Stimulated activated CD4-positive, alpha-beta T cell treated with anti-CD3 and anti-CD28 coated beads, Interleukin-1b, Interleukin-23, amount 100 ng/mL, for 24 hours (primary cell): ENCODE measurements at places on chromosomes 11 and 22.

GRCh38 chr11:64971421-64972233, at the start of gene MAJIN:
TSS of gene MAJIN (minus strand) at chr11:64972108. CDS start at chr11:64959405, 12,703 bp downstream.
- DNase-seq, result peak; percentile 90

- DNase-seq, result no peak
Observed at GRCh38 chr11:2089536-2090165, 49.5 kb downstream of the IGF2 start.

- no peak for DNase-seq
Observed at GRCh38 chr11:75659836-75660235, 9.0 kb downstream of the MAP6 start.

- DNase-seq, result no peak
Observed at GRCh38 chr11:44137057-44137456, 41.6 kb downstream of the EXT2 start.

- no peak for DNase-seq
Observed at GRCh38 chr11:26201411-26201810, 130.5 kb upstream of the ANO3 start.

- no peak for DNase-seq
Observed at GRCh38 chr11:65212226-65212801, 30.6 kb downstream of the CAPN1 start.

DNA sequence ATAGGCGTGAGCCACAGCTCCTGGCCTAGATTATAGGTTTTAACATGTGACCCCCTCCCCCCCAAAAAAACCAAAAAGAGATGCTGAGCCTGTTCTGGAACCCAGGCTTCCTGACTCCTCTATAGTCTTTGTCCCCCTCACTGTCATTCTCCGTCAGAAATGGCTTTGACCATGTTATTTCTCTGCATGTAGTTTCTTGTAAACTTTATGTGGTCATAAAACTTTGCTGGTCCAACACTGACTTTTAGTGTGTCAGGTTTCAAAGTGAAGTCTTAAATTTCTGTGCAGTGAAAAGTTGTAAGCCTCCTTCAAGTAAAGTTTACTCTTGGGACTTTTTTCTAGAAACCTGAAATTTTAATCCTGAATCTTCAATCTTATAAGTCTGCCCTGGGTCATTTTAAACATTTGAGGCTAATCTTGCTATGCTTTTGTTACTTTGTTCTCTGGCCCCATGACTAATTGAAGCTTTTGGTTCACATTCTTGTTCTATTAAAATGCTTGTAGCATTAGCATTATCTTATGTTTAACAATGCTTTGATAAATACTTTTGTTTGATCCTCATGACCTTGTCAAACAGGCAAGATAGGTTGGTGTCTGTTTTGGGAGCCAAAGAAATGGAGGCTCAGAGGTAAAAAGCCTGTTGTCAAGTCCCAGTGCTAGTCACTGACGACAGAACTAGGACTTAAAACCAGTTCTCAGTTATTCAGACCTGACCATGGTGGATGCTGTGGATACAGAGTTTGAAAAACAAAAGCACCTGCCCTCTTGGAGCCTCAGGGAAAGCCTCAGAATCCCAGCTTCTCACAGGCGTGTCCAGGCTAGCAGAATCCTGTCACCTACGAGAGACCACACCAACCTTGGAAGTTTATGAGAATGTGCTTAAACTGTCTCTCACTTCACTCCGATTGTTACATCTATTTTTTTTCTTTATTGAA, 87.7 kb upstream of the HORMAD2 start:
- no peak for DNase-seq

DNA sequence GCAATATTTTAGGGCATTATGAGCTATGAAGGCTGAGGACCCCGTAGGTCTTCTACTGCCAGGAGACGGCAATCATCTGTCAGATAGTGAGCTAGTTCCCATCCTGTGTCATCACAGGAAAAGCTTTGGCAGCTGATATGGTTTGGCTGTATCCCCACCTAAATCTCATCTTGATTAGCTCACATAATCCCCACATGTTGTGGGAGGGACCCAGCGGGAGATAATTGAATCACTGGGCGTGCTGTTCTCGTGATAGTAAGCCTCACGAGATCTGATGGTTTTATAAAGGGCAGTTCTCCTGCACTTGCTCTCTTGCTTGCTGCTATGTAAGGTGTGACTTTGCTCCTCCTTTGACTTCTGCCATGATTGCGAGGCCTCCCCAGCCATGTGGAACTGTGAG, 18.1 kb downstream of the CSRP3 start:
- no peak for DNase-seq

DNA sequence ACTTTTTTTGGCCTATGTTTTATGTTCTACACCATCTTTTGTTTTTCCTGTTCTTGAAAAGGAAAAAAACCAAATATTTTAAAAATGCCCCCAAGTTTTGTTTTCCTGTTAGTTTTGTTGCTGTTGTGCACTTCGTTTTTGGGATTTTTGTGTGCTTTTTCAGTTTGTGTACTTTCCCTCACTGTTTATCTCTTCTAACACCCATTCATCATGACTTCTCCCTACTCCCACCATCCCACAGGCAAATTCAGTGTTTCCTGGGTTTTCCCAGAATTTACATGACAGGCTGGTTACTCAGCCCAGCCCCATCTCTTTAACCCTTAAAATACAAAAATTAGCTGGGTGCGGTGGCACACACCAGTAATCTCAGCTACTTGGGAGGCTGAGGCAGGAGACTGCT, 15.6 kb downstream of the TMEM123 start:
- no peak for DNase-seq

DNA sequence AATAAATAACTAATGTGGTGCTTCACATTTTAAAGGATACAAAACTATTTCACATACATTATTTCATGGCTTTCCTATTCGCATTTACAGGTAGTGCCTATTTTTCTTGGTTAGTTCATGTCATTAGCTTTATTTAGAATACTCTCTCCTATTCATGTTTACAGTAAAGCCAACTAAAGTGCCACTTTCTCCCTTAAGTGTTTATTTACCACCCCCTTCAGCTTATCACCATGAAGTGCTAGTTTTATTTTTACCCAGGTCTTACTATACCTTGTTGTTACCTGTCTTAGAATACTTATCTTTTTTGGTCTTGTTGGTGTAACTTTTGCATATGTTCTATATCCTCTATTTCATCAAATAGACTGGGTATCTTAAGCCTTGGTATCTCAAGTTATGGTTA, 715.2 kb upstream of the TENM4 start:
- DNase-seq, result no peak

- DNase-seq, result no peak
Observed at GRCh38 chr11:65645710-65646109, 7.8 kb downstream of the SIPA1 start.

DNA sequence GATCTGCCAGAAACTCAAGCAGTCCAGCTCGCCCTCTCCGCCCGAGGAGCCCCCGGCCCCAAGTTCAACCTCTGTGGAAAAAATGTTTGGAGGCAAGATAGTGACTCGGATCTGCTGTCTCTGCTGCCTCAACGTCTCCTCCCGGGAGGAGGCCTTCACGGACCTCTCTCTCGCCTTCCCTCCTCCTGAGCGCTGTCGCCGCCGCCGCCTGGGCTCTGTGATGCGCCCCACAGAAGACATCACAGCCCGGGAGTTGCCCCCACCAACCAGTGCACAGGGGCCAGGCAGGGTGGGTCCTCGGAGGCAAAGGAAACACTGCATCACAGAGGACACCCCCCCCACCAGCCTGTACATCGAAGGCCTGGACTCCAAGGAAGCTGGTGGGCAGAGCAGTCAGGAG, 20.8 kb downstream of the USP35 start:
- no peak for DNase-seq

- DNase-seq, result no peak
Observed at GRCh38 chr11:77106321-77106720, 3.7 kb downstream of the OMP start.

- DNase-seq, result no peak
Observed at GRCh38 chr11:128908391-128909246, 17.5 kb downstream of the KCNJ5 start.

- no peak for DNase-seq
Observed at GRCh38 chr22:46761017-46761416, 1.4 kb upstream of the TBC1D22A start.

GRCh38 chr11:17915500-17916143, 97.2 kb downstream of the SERGEF start:
- no peak for DNase-seq

- no peak for DNase-seq
Observed at GRCh38 chr11:62242021-62242420, at the start of gene SCGB1D2. TSS of gene SCGB1D2 (plus strand) at chr11:62242239. CDS start at chr11:62242308, 69 bp downstream.

DNA sequence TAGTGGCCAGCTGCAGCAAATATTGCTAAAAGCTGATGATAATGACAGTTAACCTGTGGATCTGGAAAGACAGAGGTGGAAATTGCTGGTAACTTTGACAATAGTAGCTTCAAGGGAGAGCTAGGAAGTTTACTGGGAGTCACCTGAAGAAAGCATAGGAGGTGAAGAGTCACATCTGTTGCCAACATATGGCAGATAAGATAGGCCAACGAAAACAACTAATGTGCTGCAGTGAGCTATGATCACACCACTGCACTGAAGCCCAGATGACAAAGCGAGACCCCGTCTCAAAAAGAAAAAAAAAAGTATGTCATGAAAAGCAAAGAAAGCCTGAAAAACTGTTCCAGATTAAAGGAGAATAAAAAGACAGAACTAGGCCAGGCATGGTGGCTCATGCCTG, 4.3 kb upstream of the PRDM10 start:
- no peak for DNase-seq

- DNase-seq, result no peak
Observed at GRCh38 chr11:34379079-34379478, 21.3 kb upstream of the ABTB2 start.

GRCh38 chr11:107043242-107044006, 25.1 kb upstream of the GUCY1A2 start:
- no peak for DNase-seq

DNA sequence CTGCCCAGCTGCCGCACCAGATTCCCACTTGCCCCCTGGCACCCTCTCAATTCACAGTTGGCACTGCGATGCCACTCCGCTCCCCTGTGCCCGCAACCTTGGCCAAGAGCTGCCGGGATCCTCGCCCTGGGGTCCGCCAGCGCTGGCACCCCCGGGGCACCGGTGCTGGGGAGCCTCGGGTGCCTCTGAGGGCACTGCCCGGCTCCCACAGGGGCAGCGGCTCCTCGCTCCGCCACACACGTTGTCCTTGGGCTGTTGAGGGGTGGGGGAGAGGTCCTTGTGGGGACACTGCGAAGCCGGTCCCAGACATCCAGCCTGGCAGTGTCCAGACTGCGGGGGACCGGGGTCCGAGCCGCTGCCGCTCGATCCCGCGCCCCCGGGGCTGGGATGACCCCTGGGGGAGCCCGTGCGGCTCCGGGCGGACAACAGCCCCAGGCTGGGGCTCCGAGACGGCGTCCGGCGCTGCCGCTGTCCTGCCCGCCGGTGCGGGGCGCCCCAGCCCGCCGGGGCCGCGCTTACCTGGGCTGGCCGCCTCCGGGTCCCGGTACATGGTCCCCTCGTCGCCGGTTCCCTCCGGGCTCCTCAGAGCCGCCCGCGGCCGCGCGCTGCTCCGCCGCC, 496 bp downstream of the SYT7 start:
- no peak for DNase-seq

DNA sequence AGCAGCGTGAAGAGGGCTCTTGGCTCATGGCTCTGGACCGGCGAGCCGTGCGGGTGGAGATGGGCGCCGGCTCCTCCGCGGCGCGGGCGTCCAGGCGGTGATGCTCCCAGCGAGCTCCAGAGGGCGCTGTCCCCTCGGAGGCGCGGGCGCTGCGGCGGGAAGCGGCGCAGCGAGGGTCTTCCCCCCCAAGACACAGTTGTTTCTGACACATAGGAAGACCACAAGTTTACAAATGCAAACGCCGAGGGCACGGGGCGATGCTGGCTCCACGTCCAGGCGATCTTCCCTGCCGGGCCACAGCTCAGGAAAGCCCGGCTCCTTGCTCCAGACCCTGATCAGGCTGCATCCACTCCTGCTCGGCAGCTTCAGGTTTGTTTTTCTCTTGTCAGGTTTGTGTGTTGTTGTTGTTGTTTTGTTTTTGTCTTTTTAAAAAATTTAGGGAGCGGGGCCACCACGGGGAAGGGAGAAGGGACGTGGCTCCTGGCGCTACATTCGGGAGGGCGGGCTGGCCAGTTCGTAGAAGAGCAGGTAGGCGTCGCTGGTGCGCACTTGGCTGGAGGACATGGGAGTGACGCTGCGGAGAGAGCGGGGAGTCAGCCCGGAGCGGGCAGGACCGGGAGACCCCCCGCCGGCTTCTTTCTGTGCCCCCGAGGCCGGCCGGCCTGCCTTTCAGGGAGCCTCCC, 10.0 kb upstream of the MFRP start:
- DNase-seq, result peak; percentile 57

- DNase-seq, result no peak
Observed at GRCh38 chr11:125637840-125638239, 12.9 kb downstream of the CHEK1 start.

DNA sequence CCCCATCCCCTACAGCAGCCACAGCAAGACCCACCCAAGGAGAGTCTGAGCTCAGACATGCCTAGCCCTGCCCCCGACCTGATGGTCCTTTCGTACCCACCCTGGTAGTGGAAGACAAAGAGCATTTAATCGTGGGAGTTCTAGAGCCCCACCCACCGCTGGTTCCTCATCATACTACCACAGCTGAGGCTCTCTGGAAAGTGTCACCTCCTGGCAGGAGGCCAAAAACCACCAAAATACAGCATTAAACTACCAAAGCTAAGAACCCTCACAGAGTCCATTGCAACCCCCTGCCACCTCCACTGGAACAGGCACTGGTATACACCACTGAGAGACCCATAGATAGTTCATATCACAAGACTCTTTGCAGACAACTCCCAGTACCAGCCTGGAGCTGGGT, 311.1 kb downstream of the TENM4 start:
- DNase-seq, result no peak

- DNase-seq, result no peak
Observed at GRCh38 chr11:32164836-32165235, 74.0 kb downstream of the RCN1 start.

GRCh38 chr11:841981-842369, 354 bp downstream of the POLR2L start:
- DNase-seq, result no peak

DNA sequence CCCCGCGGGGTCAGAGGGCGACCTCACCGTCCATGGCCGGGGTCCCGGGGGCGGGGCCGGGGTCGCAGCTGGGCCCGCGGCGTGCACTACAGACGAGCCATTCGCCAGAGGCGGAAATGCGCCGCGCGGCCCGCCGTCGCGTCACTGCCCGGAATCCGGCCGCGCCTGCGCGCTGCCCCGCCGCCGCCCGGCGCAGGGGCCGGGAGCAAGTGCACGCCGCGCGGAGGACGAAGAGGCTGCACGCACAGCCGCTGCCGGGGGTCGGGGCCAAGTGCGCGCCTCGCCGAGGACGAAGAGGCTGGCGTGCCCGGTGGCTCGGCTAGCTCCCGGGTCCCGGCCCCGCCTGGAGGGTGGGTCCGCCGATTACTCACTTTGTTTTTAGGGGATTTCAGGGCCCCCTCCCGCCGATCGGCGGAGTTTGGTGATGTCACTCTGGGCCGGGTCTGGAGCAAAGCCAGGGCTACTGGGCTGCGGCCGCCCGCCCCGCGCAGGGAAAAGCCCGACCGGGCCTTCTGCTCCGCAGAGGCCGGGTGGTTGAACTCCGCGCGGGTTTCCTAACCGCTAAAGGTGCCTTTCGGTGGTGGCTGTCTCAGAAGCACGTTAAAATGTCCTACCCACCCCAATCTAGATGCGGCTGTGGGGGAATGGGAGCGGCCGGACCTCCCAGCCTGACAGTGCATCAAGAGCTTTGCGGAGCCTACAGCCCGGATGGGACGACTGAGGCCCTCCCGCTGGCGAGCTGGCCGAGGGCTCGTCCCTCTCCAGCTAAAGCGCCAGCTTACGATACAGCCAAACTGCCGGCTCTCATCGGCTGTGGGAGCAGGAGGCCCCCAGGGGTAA, at the start of gene RELA:
TSS of gene RELA (minus strand) at position 118 of the 840 bp plus-strand sequence. CDS start at position 34, 84 bp downstream.
- DNase-seq, result peak; percentile 84
